ENCODE measurements at places on chromosomes 1 and 21.

DNA sequence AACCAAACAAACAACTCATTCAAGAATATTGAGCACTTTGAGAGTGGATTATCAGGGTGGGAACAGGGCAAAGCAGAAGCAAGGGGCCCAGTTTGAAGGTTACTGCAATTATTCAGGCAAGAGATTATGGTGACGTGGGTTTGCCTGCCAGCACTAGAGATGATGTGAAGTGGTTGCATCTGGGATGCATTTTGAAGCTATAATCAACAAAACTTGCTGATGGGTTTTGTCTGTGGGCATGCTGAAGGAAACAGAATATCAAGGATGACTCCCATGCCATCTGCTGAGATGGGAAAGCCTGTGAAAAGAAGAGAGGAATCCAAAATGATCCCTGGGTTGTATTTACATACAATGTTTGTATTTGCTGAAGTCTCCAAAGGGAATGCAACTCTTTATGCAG lies 224.3 kb upstream of the GREM2 start:
- no peak for DNase-seq

DNA sequence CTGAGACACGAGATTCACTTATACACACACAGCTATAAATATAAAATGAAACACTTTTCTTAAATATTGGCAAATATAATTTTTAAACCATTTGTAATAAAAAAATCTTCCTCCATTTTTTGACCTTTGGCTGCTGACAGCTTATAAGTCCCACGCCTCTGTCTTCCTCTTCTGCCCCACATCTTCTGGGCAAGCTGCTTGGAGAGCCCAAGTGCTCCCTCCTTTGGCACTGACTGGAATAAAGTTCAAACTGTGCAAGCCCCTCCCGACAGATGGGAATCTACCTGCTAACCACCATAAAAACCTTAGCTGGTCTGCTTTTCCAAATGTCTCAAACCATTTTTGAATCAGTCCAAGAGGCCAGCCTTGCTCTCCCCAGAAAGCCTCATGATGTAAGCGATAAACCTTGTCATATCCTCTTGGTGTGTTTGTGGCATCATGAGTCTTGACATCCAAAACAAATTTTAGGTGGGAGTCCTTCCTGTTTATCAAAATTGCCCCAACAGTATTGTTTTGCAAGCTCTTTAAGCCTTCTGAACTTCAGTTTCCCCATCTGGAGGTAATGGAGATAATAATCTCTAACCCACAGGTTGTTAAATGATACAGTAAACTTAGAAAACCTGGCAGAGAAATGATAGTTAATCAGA lies 99.8 kb downstream of the SNX7 start:
- no peak for DNase-seq

DNA sequence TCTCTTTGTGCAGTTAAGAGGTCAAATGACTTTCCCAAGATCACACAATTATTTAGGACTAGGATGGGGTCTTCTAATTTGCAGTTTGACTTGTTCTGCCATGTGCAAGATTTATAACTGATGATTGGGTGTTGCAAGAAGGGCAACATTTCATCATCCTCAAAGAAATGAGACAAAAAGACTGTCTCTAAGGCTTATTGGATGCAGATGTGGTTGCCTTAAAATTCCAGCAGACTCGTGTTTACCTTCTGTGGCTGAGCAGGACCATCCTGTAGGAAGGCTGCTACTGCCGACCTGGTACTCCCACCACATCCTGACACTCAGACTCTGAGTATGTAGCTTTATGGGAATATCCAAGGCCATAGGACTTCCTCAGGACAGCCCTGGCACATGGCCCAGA lies 99.9 kb upstream of the SGIP1 start:
- DNase-seq, result no peak

- no peak for DNase-seq
Observed at GRCh38 chr1:81812712-81813111, 12.0 kb downstream of the ADGRL2 start.

GRCh38 chr1:83689921-83690868 lies 308.7 kb downstream of the TTLL7 start:
- DNase-seq, result no peak

- no peak for DNase-seq
Observed at GRCh38 chr1:201361652-201362504, 15.6 kb downstream of the TNNT2 start.

GRCh38 chr1:111988743-111989453 lies 570 bp downstream of the KCND3 start:
- DNase-seq, result no peak
